Activated CD4-positive, alpha-beta T cell treated with anti-CD3 and anti-CD28 coated beads for 1 hour (primary cell): ENCODE measurements at places on chromosomes 13 and 19.

- DNase-seq = no peak
Measured at GRCh38 chr19:46390866-46391265, 22.5 kb downstream of the CCDC8 start.

DNA sequence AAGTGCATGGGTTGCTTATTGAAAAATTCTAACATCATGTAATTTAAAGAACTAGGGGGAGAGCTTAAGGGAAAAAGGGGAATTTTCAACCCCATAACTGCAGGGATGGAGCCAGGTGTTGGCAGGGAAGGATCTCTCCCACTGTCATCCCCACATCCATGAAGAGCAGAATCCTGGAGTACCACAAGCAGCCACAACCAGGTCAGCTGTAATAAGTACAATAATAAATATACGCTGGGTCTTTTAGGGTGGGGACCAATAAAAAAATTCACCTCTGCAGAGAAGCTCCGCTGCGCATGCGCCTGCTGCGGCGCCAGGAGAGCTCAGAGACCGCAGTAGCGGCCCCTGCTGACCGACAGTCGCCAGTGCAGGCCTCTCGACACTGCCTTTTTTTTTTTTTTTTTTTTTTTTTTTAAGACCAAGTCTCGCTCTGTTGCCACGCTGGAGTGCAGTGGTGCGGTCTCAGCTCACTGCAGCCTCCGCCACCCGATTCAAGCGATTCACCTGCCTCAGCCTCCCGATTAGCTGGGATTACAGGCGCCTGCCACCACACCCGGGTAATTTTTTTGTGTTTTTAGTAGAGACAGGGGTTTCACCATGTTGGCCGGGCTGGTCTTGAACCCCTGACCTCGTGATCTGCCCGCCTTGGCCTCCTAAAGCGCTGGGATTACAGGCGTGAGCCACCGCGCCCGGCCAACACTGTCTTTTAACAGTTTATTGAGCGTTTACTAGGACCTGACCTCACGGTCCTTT is 2.5 kb upstream of the EEF2 start:
- peak; percentile 85 for DNase-seq

DNA sequence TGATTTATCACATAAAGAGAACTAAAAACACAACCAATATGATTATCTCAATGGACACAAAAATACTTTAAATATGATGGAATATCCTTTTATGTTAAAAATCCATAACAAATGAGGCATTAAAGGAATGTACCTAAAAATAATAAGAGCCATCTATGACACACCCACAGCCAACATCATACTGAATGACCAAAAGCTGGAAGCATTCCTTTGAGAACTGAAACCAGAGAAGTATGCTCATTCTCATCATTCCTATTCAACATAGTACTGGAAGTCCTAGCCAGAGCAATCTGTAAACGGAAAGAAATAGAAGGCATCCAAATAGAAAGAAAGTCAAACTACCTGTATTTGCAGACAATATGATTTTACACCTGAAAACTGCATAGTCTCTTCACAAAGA is 671.0 kb downstream of the SLITRK1 start:
- no peak for DNase-seq

DNA sequence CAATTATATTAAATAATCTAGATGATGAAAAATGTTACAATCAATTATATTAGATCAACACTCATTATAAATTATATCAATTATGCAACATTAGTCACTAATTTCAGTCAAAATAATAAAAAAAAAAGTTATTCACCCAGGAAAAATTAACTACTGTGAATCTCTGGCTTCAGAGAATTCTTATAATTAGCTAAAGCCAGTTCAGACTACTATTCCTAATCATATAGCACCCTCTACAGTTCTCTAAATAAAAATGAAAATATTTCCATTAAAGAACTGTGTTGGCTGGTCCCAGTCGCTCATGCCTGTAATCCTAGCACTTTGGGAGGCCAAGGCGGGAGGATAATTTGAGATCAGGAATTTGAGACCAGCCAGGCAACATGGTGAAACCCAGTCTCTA is 33.0 kb downstream of the XPO4 start:
- no peak for DNase-seq

DNA sequence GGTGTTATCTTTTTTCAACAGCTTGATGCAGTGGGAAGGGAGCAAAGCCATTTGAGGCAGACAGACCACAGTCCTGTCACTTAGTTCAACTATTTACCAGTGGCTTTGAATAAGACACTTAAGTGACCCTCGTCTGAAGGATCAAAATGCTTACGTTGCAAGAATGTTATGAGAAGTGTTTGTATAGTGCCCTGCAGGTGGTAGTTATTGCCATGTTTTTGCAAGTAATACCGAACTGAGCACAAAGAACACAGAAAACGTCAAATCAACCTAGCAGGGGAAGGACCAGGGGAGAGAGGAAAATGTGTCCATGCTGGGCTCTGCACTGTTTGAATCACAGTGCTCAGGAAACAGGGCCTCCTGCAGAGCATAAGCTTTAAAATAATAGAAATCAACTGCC is 2.8 kb downstream of the SOHLH2 start:
- no peak for DNase-seq

GRCh38 chr13:42246541-42246940 is 25.4 kb upstream of the AKAP11 start:
- DNase-seq = no peak

- DNase-seq = no peak
Measured at GRCh38 chr13:39835253-39835652, 179.8 kb downstream of the COG6 start.

- DNase-seq = no peak
Measured at GRCh38 chr19:5021046-5021445, 52.1 kb downstream of the KDM4B start.

DNA sequence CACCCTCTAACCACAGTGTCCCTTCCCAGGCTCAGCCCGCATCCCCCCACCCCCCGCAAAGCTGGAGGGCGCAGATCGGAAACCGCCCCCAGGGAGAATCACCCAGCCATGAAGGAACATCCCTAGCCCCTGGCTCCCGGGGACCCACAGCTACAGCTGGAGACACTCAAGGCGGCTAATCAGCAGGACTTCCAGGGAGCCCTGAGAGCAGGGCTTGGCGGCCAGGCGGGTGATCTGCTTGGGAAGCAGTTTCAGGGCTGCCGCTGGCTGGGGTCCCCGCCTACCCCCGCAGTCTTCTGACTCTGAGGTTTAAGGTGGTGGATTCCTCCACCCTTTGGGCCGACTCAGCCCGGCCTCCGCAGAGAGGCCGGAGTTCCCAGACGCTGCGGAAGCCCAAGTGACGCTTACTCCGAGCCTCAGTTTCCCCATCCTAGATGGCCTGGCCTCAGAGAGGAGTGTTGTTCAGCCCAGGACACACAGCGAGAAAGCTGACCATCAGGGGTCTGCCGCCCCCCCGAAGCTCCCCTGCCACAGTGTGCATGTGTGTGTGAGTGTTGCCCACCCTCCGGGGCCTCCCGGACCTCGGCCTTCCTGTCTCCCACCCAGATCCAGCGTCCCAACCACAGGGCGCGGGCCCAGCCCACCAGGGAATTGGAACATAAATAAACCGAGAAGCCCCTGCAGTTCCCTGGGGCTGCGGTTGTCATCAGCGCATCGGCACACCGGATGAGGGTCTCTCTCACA is 9.8 kb downstream of the FUT6 start:
- DNase-seq = no peak

DNA sequence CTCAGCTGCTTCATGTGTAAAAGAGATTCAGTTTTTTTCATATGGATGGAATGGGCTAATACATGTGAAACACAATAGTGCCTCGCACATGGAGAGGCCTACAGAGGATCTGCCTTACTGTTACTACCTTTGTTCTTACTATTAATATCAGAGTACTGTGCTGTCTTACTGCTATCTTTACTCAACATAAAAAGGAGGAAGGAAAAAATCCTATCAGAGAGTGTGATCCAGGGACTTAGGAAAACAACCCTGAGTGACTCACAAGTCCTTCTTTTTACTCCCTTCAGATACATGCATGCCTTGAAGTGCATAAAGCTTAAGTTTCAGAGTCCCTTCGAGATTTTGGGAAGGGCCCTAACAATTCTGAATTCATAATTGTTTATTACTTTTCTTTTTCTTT is 136.8 kb downstream of the TBC1D4 start:
- DNase-seq = no peak

GRCh38 chr19:5147978-5148793 is 179.3 kb downstream of the KDM4B start:
- no peak for DNase-seq

DNA sequence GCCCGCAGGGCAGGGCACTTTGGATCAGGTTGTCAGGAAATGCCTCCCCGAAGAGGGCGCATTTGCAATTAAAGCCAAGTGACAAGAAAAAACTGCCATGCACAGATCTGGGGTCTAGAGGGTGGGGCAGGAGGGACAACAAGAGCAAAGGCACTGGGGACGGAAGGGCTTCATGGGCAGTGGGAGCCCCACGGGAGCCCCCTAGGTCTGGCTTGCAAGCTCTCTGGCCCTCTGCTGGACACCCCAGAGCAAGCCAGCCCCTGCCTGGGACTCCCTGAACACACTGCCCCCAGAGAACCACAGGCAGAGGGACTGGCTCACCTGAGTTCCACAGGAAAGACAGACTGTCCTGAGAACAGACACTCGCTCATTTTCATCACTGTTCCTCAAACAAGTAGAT is 30.2 kb upstream of the C19orf12 start:
- no peak for DNase-seq

- DNase-seq = no peak
Measured at GRCh38 chr13:28794396-28794795, 25.7 kb upstream of the MTUS2 start.

DNA sequence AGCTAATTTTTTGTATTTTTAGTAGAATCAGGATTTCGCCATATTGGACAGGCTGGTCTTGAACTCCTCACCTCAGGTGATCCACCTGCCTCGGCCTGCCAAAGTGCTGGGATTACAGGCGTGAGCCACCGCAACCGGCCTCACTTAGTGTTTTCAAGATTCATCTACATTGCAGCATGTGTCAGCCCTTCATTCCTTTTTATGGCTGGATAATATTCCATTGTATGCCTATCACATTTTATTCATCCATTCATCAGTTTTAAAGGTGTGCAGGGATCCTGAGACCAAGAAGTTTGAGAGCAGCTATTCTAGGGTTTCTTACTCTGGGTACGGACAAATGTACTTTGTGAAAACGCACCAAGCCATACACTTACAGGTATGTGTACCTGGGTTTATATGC is 9.1 kb downstream of the COQ8B start:
- no peak for DNase-seq

- DNase-seq = no peak
Measured at GRCh38 chr13:29279356-29280254, 315.9 kb downstream of the SLC7A1 start.

GRCh38 chr13:29568731-29569130 is 26.8 kb downstream of the SLC7A1 start:
- DNase-seq = no peak

- no peak for DNase-seq
Measured at GRCh38 chr19:30328096-30328495, 44.1 kb upstream of the ZNF536 start.

DNA sequence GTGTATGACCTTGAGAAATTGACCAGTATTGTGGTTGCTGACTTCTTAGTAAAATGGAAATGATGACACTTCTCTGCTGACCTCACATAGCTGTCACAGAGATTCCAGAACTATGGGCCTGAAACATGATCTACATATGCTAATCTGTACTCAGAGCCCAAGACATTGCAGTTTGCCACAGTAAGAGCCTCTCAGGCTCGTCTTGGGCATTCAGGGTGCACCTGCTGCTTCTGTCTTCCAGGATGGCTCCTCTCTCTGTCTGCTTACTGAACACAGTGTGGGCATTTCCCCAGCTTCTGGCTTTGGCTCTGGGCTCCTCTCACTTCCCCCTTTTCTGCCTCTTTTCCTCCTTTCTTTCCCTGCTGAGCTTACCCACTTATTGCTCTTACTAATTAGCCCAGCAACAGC is 22.3 kb upstream of the SLC46A3 start:
- no peak for DNase-seq

DNA sequence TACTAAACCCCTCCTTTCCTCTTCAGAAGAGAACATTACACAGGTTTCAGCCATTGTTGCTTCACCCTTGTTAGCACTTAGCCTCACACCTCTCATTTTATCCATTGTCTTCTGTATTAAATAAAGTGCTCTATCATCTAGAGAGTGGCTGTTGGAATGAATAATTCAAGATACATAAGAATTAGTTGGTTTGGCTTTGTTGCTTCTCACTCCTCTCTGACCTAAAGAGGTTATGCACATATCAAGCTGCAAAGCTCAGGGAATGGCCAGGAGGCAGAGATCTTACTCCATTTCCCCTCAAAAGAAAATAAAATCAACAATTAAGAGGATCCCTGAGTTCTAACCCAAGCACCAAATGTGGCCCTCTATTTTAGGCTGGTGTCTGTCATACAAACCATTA is 79.7 kb downstream of the DCT start:
- no peak for DNase-seq

GRCh38 chr19:35929876-35930275 is 6.3 kb upstream of the LRFN3 start:
- DNase-seq = no peak

DNA sequence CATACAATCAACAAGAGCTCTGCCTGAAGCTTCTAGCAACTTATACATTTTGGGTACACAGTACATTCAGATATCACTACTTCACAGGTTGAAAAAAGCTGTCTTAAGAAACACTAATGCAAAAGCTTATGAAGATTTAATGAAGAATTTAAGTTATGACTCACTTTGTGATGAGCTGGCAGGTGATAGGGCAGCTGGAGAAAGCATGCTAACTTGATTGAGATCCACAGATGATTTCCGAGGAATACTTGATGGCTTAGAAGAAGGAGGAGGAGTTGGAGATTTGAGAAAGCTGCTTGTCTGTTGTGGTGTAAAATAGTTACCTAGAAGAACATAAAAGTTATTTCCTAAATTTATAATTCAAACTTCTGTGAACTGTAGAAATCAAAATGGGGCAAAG is 23.3 kb downstream of the EXOSC8 start:
- no peak for DNase-seq

DNA sequence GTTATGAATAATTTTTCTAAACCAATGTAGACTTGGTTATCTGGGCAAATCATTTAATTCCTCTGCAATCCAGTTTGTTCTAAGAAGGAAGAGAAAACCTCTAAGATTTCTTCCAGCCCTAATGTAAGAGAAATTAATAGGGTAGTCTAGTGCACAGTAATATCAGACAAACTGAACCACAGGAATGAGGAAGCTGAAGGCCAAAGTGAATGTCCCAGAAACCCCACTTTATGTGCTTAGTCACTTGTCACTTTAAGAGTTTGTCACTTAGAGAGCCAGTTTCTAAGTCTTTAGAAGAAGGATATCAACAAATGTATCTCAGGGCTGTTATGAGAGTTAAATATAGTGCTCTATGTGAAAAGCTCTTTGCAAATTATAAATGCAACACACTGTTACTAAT is 750.6 kb downstream of the DIAPH3 start:
- no peak for DNase-seq
